ENCODE measurements at places on chromosomes 4 and X.

DNA sequence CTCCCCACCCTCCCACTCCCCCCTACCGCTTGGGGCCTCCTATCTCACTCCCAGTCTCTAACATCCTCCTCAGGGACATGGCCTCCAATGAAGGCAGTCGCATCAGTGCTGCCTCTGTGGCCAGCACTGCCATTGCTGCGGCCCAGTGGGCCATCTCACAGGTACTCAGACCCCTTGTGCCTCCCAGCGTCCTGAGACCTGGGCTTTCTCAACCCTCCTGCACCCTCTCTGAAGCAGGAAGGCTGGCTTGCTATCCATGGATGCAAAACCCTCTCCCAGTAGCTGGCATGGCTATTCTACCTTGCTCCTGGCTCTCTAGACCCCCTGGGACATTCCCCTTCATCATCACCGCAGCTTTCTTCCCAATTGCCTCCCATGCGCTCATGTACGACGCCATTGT, 13.3 kb upstream of the UBA1 start:
- no peak for DNase-seq

GRCh38 chrX:111071542-111072277, 24.3 kb upstream of the PAK3 start:
- no peak for DNase-seq

DNA sequence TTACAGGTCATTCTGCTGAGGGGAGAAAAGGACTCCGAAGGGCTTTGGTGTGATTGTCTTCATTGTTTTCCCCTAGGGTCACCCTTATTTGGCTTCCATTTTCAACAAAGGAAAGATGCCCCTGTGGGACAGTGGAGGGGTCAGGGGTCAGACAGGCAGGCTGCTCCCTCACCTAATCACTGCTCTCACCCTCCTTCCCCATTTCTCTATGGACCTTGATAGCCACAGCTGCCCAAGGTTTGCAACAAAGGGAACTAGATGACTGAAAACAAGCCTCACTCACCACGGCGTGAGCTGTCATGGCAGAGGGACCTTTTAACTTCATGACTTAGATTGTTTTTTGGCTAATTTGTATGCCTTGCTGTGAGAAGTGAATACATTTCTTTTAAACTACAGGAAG, 40.7 kb downstream of the C4orf51 start:
- DNase-seq: no peak

- no peak for DNase-seq
Observed at GRCh38 chrX:42195506-42195905, 272.2 kb upstream of the CASK start.

DNA sequence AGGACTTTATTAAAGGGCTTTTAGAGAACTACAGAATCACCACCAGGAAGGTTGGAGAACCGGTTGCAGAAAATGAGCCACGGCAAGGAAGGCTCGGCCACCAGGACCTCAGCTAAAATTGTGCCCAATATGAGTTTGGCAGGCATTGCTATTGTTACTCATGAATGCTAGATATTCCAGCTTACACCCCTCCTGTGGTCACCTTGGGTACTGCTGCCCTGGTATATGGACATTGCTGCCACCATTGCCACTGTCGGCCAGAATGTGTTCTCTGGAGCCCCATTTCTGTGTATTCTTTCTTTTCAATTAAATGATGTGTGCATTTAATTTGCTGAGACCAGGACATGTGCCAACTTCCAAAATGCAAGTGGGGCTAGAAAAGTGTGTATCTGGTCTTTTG, 626.7 kb upstream of the BOD1L1 start:
- no peak for DNase-seq

- no peak for DNase-seq
Observed at GRCh38 chr4:122783301-122784215, 43.1 kb upstream of the FGF2 start.

DNA sequence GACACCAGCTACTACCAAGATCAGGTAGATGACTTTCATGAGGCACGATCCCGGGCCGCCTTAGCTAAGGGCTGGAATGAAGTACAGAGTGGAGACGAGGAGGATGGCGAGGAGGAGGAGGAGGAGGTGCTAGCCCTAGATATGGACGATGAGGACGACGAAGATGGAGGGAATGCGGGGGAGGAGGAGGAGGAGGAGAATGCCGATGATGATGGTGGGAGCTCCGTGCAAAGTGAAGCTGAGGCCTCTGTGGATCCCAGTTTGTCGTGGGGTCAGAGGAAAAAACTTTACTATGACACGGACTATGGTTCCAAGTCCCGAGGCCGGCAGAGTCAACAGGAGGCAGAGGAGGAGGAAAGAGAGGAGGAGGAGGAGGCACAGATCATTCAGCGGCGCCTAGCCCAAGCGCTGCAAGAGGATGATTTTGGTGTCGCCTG, 481 bp downstream of the UTP3 start:
- no peak for DNase-seq
